ENCODE measurements at places on chromosomes 7 and 10. TPM values are rescaled to one million over a fixed set of nuclear protein-coding genes. Genes with fewer than 3 reads are reported as not detected.

The ADARB2 gene
- 3.1 TPM for total RNA-seq

DNA sequence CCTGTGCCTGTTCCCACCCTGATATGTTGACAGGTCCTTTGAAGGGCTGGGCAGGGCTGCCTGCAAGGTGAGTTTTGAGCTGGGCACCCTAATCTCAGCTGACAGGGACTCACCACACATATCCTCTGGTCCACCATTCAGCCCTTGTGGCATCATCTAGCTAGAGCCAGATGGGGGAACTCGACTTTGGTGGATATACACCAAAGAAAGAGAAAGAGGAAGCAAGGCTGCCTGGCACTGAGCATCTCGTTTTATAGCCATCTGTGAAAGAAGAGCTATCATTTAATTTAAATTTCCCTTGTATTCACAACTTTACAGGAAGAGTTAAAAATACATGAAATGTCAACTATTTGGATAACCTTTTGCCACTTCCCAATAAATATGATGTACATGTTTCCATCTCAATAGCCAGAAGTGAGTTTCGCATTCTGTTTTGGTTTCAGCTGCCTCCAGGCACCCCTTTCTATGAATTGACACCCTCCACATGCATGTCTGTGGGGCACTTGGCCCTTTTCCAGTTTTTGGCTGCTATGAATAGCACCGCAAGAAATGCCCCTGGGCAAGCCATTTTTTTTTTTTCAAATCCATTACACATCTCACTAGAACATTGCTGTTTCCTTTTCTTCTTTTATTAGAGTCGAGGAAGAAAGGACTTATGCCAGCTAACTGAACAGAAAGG lies 22.9 kb upstream of the GRB10 start:
- H3K27me3 ChIP-seq: no peaks in the 10 kb centered on the region
- H3K36me3 ChIP-seq: no peaks in the 10 kb centered on the region
- H3K4me1 ChIP-seq: no peaks in the 10 kb centered on the region
- no peak for DNase-seq
- H3K4me3 ChIP-seq: no peak overlapping the region

DNA sequence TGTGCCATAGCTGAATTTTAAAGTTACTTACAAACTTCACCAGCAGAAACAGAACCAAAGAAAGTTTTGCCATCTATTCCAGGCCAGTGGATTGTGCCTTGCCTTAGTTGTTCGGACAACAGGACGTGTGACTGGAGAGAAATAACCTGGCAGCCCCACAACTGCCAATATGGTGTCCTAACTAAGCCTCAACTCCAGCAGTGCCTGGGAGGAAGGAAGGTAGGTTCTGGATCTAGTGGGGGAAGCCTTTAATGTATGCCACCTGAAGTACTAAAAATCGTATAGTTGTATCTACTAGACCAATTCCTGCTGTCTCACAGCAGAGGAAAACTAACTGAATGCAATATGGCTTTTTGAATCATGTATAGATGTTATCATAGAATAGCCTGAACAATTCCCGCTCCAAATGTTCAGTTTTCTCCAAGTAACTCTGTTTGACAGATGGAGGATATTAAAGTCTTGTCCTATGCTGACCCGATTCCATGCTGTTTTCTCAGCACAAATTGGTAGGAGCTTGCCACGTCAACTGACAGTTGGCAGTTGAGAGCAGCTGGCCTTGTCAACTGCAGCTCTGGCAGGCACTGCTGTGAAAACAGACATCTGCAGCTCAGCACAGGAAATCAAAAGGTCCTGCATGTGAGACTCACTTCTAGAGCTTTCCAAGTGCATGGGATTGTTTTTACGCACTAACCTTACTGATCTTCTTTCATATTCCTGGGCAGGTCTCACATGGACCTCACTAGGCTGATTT lies 84.5 kb upstream of the WNT16 start:
- H3K27me3 ChIP-seq: no peaks in the 10 kb centered on the region
- H3K27ac ChIP-seq: no peak overlapping the region
- no peak overlapping the region for H3K4me3 ChIP-seq
- no peaks in the 10 kb centered on the region for H3K36me3 ChIP-seq
- H3K4me1 ChIP-seq: no peaks in the 10 kb centered on the region

DNA sequence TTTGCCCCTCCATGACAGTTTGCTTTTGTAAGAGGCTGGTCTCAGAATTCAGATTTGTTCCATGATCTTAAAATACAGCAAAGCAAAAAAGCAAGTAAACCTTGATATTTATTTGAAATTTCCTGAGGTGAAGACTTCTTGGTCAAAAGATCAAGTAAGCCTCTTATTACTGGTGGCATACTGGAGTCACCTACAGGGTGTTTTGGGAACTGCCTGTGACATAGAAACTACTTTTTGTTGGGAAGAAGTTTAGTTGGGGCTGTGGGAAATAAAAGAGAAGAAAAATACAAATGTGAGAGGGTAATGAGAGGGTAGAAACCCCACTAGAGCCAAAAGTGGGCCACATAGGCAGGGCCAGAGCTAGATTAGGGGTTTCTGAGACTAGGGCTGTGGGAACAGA lies 217.9 kb downstream of the OTUD1 start:
- no peak overlapping the region for H3K4me3 ChIP-seq
- H3K4me1 ChIP-seq: no peaks in the 10 kb centered on the region
- no peaks in the 10 kb centered on the region for H3K36me3 ChIP-seq
- no peak overlapping the region for H3K27ac ChIP-seq
- H3K27me3 ChIP-seq: no peaks in the 10 kb centered on the region

DNA sequence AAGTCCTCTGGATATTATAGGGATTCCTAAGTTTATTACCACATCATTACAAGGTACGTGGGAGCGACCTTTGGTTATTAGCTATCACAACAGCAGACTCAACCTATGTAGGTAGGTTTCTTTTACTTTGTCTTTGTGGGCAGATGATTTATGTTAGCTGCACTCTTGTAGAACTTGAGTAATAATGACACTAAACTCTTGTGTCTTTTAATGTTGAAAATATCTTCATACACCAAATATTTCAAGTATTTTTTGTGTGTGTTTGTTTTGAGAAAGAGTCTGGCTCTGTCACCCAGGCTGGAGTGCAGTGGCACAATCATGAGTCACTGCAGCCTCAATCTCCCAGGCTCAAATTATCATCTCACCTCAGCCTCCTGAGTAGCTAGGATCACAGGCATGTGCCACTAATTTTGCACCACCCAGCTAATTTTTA lies 19.2 kb upstream of the SUPV3L1 start:
- no peak overlapping the region for H3K27ac ChIP-seq
- no peak overlapping the region for H3K4me3 ChIP-seq
- H3K36me3 ChIP-seq: 0 out of 2 replicates have a peak, but pooled peaks cover 1% of the 10 kb centered on the region
- no peaks in the 10 kb centered on the region for H3K4me1 ChIP-seq
- no peak for DNase-seq
- no peaks in the 10 kb centered on the region for H3K27me3 ChIP-seq

Measured in GM12878 (cell line).